ENCODE measurements at places on chromosomes 6 and 20.

DNA sequence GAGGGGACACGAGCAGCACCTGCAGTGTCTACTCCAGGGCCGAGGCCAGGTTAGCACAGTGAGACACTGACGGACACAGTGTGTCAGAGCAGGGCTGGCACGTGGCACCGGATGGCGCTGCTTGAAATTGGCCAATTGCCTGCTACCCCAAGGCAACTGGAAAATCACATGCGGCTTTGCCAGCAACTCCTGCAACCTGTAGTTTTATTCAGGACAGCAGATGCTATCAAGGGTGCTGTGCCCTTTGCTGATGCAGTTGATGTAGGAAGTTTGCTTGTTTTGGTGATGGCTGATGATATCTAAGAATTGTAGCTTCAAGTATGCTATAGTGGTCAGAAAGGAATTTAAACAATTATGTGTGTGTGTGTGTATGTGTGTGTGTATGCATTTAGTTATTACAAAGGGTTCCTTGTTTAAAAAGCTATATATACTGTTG lies 25.9 kb downstream of the RIN2 start:
- DNase-seq: peak; percentile 75

DNA sequence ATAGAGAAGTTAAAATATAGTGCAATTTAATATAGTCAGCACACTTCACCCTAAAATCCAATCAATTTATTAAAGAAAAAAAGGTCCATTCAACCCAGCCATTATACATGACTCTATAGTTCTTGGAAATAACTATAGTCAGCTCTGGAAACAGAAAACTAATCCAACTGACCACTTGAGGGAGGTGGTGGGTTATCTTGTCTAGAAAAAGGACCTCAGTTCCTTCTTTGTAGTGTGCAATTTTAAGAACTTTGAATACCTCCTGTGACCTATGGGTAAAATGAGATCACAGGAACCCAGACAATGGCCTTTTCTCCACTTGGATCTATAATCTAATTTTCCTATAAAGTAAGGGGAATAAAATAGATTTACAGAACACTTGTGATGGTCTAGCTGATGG lies 163.6 kb upstream of the CENPW start:
- peak; percentile 29 for DNase-seq

GRCh38 chr20:15700147-15700765 lies 873.0 kb downstream of the KIF16B start:
- no peak for DNase-seq

- no peak for DNase-seq
Measured at GRCh38 chr6:46921059-46921458, 679 bp downstream of the ADGRF5 start.

GRCh38 chr6:70668499-70668812 lies 773 bp downstream of the SMAP1 start:
- DNase-seq: no peak

GRCh38 chr20:2519115-2519809 lies 10.5 kb upstream of the ZNF343 start:
- DNase-seq: no peak

GRCh38 chr6:39801456-39802251 lies 9.5 kb downstream of the DAAM2 start:
- no peak for DNase-seq

DNA sequence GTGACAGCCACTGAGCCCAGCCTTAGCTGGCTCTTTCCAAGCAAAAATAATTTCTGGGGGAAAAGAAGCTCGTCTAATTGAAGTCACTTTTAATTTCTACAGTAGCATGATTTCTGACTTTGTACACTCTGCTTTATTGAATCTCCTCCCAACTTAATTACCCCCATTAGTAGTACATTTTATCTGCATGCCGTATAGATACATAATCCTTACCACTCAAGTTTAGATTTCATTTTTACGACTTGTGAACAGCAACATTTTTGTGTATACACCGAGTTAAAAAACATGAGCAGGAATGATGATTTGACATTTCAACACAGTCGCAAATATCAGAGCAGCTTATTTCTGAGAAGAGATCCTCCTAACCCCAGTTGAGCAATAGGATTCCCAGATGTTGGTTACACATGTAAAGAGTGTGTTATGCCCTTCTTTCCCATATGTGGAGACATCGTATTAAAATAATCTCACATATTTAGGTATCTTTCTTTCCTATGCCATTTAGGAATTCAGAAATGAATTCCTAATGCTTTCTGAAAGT lies 127.3 kb upstream of the MTHFD1L start:
- no peak for DNase-seq

DNA sequence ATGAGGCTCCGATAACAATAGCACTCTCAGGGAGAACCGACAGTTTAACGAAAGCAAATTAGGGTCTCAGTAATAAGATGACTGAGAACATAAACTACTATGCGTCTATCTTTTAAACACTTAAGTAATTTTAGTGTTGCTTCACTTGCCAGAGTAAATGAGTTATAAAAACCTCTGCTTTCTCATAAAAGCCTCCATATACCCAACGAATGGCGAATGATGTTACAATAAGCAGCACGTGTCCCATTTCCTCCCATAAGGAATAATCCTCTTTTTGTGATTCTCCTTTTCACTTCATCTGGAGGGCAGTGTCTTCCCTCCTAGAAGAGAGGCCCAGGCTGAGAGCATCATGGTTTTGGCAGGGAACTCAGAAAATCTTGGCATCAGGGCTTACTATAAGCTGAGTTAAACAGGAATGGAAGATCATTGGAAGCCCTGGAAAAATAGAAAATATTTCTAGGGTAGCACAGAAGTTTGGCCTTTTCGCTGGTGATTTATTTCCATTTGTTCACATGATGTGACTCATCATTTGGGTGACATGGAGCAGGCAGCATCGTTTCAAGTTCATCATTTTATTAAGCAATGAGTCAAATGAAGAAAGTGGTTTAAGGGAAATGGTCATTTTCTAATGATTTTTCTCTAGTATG lies 255.4 kb downstream of the ATXN1 start:
- peak; percentile 20 for DNase-seq

GRCh38 chr20:37326666-37327065 lies 19.3 kb upstream of the SRC start:
- DNase-seq: no peak

GRCh38 chr6:126537061-126537816 lies 197.3 kb downstream of the CENPW start:
- DNase-seq: no peak

- DNase-seq: peak; percentile 13
Measured at GRCh38 chr6:108684771-108685329, 124.1 kb downstream of the FOXO3 start.

- no peak for DNase-seq
Measured at GRCh38 chr6:74969591-74970267, 236.1 kb downstream of the COL12A1 start.

DNA sequence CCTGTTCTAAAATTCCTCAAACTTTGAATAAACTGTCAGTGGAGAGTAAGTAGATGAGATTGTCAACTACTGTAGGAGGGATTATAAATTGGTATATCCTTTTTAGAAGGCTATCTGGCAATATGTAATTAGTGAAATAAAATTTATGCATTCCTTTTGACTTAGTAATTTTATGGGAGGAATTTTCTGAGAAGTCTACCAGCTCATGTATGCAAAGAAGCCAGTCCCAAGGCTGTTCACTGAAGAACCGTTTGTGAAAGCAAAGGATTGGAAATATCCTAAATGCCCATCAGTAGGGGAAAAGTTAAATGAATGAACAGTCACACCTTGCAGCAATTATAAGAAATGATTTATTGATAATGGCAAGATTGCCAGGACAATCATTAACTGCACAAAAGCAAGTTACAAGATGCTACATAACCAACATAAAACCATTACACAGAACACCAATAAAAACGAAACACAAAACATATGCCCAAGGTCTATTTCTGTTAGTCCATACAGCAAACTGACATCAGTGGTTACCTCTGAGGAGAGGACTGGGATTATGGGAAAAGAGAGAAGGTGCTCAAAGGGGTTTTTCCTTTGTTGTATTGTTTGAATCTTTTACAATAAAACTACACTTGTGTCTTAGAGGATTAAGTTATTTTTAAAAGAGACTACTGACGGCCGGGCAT lies 4.6 kb upstream of the DSTN start:
- DNase-seq: no peak

- no peak for DNase-seq
Measured at GRCh38 chr6:135191508-135192255, 10.6 kb downstream of the MYB start.

DNA sequence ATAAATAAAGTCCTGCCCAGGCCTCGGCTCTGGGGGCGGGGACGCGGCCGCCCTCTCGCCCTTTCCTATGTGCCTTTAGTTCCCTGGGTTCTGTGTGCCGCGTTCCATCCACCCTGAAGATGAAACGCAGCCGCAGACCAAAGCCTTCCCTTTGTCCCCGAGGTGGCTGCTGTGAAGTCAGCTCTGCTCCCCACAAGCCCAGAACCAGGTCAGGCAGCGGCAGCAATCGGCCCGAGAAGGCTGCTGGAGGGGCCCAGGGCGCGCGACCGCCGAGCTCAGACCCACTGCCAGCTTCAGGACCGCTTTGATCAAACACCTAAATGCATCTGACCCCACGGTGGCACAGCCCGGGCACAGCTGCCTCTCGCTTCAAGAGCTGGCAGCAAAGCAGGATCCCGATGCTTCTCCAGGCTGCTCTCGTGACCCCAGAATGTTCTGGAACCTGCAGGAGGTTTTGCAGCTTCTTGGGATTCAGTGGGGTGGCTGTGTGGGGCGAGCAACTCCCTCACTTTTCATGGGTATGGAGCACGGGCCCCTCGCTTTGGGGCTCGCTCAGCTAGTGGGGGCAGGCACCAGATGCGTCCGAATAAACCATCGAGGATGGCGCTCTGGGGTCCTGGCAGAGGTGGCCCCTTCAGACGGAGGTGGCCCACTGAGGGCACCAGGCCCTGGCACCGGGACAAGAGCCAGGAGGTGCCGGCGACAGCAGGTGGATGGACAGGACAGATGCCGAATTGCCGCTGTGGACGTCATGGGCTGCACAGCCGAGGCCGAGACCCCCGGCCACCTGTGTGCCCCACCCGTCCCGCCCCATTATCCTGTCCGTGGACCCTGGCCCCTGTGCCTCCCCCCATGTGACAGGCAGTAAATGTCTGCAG lies 13.0 kb downstream of the CHRNA4 start:
- no peak for DNase-seq

- DNase-seq: peak; percentile 69
Measured at GRCh38 chr6:30782425-30783014, 38.2 kb upstream of the IER3 start.

DNA sequence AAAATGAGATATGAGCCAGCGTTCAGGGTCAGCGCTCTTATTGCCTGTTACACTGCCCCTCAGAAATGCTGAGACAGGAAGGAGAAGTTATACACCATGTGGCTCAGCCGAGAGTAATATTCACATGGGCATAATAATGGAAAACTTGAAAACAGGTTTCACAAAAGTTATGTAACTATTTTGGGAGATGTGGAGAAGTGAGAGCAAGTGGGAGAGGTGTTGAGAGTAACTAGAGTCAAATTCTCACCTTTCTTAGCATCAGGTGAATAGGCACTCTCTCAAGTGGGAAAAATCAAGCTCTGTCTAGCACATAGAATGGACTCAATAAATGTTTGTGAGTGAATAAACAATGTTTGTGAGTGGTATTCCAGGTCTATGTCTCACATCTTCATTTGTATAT lies 94.5 kb downstream of the TBX18 start:
- no peak for DNase-seq

- no peak for DNase-seq
Measured at GRCh38 chr6:21899708-21900107, 306.2 kb downstream of the SOX4 start.

DNA sequence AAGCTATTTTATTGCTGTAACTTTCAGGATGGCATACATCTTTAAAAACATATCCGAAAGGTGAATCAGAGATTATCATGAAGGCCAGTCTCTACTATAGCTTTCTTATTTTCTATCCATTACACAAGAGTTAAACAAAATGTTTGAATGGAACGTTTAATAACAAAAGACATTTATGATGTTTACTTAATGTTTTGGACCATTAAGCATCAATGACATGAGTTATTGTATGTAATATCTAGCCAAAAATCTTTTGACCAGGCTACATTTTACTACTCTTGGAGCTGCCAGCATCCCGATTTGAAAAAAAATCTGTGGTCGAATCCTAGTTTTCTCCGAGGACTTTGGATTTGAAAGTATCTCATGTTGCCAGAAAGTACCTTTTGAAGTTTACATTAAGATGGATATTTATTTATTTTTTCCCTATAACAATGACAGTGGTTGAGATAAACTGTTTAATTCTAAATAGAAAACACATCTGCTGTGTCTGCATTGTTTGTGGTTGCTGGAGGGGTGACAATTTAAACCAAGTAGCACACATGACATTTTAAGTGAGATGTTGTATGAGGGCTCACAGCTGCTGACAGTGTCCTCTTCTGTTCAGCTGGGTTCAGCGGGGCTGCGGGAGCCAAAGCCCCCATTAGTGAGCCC lies 293.7 kb upstream of the TCF21 start:
- DNase-seq: no peak

GRCh38 chr6:52423971-52424381 lies 3.8 kb downstream of the EFHC1 start:
- peak; percentile 93 for DNase-seq

DNA sequence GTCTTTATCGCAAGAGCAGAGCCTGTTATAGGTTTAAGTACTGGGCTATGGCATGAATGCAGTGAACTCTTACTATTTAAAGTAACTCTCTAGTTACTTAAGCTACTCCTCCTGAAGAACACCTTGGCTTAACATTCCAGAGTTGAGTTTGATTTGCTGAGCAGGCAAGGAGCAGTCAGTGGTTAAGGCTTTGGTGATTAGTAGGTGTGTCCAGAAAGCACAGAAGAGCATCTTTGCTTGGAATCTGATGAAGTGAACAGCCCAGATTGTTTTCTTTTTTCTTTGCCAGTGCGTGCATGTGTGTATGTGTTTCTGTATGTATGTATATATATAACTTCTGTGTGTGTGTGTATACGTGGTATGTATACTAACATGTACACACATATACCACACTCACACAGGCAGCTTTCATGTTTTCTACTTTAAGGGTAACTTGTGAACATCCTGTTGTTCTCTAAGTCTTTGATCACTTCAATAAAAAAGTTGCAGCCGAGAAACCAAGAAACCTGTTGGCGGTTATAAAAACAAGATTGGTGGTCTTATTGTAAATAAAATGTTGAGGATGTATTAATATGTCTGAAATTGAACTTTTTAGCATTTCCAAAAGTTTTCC lies 56.2 kb upstream of the TULP4 start:
- DNase-seq: no peak

DNA sequence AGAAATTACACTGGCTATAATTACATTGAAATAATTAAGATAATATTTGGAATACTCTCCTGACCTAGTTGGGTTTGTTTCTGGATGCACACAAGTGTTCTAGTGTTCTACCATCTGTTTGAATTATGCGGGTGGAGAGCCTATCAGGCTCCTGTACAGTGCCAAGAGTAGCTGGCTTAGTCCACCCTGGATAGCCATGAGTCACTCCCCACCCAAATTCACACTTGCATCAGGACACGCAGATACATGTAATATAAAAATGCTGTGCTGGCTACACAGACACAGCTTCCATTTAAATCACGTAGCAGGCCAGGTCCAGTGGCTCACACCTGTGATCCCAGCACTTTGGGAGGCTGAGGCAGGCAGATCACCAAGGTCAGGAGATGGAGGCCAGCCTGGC lies 686.2 kb upstream of the SLC35B3 start:
- DNase-seq: no peak
